ENCODE measurements at places on chromosomes 5 and 9. TPM values are rescaled to one million over a fixed set of nuclear protein-coding genes. Genes with fewer than 3 reads are reported as not detected.

The ENC1 gene
- 51.3 TPM for total RNA-seq

The PCDHAC2 gene
- 9.9 TPM for total RNA-seq

The KLF9 gene
- total RNA-seq, result 25.2 TPM

The NOL8 gene
- 23.7 TPM for total RNA-seq

The CDX1 gene
- not detected for total RNA-seq

The FAXDC2 gene
- 17.9 TPM for total RNA-seq

DNA sequence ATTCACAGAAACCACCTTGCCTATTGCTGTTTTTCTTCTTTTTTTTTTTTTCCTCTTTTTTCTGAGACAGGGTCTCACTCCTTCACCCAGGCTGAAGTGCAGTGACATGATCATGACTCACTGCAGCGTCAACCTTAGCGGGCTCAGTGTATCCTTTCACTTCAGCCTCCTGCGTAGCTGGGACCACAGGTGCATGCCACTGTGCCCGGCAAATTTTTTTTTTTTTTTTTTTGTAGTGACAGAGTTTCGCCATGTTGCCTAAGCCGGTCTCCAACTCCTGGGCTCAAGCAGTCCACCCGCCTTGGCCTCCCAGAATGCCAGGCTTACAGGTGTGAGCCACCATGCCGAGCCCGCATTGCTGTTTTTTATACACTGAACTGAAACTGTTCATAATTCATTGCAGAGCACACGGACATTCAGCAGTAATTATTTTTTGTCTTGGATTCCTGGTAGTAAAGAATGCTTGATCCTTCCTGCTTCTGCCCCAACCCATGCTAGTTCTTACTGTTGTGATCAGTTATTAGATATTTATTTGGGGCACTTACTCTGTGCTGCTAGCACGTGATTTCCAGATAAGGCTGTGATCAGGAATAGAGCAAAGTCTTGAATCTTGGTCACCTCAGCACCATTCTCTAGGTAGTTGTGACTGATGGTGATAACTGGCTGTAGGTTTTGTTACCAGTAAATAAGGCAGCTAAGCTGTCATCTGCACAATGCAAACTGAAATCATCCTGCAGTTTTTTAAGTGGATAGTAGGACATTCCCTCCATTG lies 14.0 kb downstream of the MAP3K1 start:
- H3K4me3 ChIP-seq, result no peak overlapping the region
- peaks cover 96% of the 10 kb centered on the region for H3K4me1 ChIP-seq
- no peak for DNase-seq
- no peaks in the 10 kb centered on the region for H3K27me3 ChIP-seq
- H3K27ac ChIP-seq, result no peak overlapping the region

DNA sequence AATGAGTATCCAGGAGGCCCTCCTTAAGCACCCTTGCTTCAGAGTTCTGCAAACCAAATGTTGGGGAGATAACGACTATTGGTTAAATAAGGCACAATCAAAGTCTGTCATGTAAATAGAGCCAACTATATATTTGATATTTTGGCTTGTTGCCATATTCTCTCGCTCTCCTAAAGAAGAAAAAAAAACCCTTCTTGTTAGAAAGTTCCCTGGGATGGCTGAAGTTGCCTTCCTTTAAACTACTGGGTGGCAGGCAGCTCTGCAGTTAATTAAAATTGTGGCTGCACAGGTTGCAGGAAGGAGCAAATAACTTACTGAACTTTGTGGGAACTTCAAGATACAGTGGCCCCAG lies 227.0 kb upstream of the ANKRD55 start:
- H3K4me3 ChIP-seq, result no peak overlapping the region
- H3K27ac ChIP-seq, result no peak overlapping the region
- no peaks in the 10 kb centered on the region for H3K27me3 ChIP-seq
- peaks cover 9% of the 10 kb centered on the region for H3K4me1 ChIP-seq
- H3K36me3 ChIP-seq, result no peaks in the 10 kb centered on the region

DNA sequence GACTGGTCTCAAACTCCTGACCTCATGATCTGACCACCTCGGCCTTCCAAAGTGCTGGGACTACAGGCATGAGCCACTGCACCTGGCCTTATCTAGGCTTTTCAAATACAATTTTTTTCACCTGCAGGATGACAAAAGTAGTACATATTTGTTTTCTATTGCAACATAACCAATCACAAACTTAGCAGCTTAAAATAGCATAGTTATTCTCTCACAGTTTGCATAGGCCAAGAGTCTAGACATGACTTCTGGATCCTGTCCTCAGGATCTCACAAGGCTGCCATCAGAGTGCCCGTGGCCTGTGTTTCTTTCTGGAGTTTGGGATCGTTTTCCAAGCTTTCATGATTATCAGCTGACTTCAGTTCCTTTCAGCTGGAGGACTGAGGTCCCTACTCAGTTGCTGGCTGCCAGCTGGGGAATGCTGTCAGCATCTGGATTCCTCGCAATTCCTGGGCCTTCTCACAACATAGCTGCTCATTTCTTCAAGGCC lies 348.9 kb downstream of the ARHGEF28 start:
- no peak for DNase-seq
- no peak overlapping the region for H3K27ac ChIP-seq
- H3K4me3 ChIP-seq, result no peak overlapping the region
- H3K36me3 ChIP-seq, result no peaks in the 10 kb centered on the region

GRCh38 chr9:129653823-129654553 lies 11.5 kb upstream of the PRRX2 start:
- no peaks in the 10 kb centered on the region for H3K4me1 ChIP-seq
- no peaks in the 10 kb centered on the region for H3K27me3 ChIP-seq
- no peak for DNase-seq
- H3K4me3 ChIP-seq, result no peak overlapping the region

GRCh38 chr5:139075066-139076050 lies 122.8 kb downstream of the SIL1 start:
- no peak for DNase-seq
- H3K4me1 ChIP-seq, result no peaks in the 10 kb centered on the region
- no peak overlapping the region for H3K4me3 ChIP-seq

- H3K4me1 ChIP-seq, result no peaks in the 10 kb centered on the region
- no peak for DNase-seq
These were observed 80.7 kb downstream of the OTULIN start for GRCh38 chr5:14745188-14745563.

DNA sequence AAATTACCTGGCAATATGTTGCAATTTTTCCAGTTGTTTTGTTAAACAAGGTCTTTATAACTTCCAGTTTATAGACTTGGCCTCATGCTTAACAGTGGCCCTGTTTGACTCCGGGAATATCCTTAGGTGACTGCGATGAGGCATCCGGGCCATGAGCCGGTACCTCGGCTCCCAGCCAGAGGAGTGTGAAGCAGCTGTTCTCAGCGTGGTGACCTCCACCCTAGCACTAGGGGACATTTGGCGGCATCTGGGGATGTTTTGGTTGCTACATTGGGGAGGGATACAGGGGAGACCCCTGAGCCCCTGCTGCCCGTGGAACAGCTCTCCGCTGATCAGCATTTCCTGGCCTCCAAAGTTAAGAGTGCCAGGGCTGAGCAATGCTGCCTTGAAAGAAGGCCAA lies 533.4 kb downstream of the IRX1 start:
- H3K4me1 ChIP-seq, result no peaks in the 10 kb centered on the region
- no peak overlapping the region for H3K27ac ChIP-seq
- no peak for DNase-seq
- no peaks in the 10 kb centered on the region for H3K27me3 ChIP-seq

DNA sequence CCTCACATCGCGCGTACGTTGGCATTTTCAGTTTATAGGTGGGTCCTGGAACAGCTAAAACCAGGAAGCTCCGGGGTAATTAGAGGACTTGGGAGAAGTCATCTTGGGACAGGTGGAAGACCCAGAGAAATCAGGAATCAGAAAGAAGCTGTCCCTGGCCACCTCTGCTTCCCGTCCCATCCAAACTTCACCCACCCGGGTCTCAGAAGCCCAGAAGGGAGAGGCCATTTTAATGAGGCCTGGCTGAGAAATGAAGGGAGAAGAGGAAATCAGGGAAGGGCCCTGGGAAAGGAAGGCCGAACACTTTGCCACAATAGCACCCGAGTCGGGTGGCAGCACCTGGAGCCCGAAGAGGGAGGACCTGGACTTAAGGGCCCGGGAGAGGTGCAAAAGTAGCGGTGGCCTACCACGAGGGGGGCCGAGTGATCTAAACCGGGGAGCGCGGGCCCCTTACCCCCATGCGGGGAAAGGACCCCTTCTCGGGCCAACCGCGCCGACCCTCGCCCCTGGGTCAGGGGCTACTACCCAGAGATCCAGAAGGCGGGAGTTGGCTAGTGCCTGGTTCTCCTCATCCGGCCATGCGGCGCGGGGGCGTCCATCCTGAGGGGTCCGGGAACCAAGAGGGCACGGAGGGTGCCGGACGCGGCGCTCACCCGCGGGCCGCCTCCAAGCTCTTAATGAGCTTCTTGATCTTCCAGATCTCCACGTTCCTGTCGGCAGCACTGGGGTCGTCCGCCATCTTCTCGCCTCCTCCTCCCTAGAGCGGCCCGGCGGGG lies 668 bp downstream of the ETF1 start:
- peak overlapping the region; percentile 99 for H3K27ac ChIP-seq
- DNase-seq, result no peak
- H3K4me3 ChIP-seq, result peak overlapping the region; percentile 91

DNA sequence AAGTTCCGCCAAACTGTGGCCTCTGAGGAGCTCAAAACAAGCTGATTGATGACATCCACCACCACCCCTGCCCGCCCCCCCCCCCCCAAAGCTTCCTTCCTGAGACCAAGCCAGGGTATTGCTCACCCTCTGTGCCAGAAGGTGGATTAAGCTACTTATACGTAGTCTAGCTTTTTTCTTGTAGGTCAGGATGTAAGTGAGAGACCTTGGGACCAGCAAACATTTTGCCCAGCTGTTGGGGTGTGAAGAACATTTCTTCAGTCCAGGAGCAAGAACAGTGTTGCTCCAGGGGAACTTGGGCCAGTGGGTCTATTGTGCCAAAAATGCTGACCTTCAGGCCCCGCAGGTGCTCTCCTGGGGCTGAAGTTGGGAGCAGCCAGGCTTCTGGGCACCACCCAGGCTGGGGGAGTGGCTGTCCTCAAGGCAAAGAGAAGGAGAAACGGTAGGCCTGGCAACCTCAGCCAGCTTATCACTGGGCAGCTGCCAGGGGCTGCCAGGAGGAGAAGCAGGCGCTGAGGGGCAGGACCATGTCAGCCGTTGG lies 18.0 kb downstream of the NEURL1B start:
- DNase-seq, result peak; percentile 71
- peak overlapping the region; percentile 74 for H3K27ac ChIP-seq
- H3K36me3 ChIP-seq, result no peaks in the 10 kb centered on the region
- peaks cover 7% of the 10 kb centered on the region for H3K4me1 ChIP-seq
- H3K27me3 ChIP-seq, result no peaks in the 10 kb centered on the region

GRCh38 chr5:141605523-141606277 lies 13.1 kb downstream of the DIAPH1 start:
- no peak overlapping the region for H3K4me3 ChIP-seq
- H3K27ac ChIP-seq, result peak overlapping the region; percentile 68
- H3K27me3 ChIP-seq, result no peaks in the 10 kb centered on the region
- no peaks in the 10 kb centered on the region for H3K36me3 ChIP-seq
- peak; percentile 28 for DNase-seq

Measured in left lung (tissue), 14 donors.